ENCODE measurements at places on chromosomes 16 and 17. TPM values are rescaled to one million over a fixed set of nuclear protein-coding genes. Genes with fewer than 3 reads are reported as not detected.

The CMTM2 gene
- not detected for polyA plus RNA-seq

The MFAP4 gene
- 6.7 TPM for polyA plus RNA-seq

The LMF1 gene
- 1.9 TPM for polyA plus RNA-seq

The NGFR gene
- polyA plus RNA-seq, result 5.1 TPM

DNA sequence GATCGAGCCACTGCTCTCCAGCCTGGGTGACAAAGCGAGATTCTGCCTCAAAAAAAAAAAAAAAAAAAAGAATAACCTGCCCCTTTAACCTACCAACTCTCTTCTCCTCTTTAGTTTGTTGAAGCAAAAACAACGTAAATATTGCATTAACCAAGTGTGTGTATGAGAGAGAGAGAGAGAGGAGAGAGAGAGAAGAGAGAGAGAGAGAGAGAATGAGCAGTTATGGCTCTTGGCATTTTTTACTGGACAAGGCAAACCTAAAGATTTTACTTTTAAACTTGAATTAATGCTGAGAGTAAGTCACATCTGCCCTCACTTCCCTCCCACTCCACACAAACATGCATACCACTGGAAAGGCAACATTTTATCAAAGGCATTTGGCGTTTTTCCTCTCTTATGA lies 3.0 kb upstream of the SLFN5 start:
- no peak for DNase-seq

DNA sequence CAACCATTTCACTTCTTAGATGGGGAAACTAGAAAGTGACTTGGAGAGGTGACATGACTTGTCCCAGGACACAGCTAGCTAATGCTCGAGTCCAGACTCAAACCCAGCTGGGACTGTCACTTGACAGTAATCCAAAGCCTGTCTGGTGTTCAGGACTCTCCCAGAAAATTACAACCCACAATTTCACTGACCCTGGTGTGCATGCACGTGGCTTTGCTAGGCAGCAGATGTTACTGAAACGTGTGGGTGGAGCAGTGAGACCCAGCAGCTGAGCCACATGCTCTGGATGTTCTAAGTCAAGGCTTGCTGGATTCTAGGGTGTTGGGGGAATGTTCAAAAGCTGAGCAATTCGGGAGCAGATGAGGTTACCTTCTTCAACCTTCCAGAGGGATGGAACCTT lies 364.6 kb downstream of the GRIN2A start:
- DNase-seq, result no peak

DNA sequence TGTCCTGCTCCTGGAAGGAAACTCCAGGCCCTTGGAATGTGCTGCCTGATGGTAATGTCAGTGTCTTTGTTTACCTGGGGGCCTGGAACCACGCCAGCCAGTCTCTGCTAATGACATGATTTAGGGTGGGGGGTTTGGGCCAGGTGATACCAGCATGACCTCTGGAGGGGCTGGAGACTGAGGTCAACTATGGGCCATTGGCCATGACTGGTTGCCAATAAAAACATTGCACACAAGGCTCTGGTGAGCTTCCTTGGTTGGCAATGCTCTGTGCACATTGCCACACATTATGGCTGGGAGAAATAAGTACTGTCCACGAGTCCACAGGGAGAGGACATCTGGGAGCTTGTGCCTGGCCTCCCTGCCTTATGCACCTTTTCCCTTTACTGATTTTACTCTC lies 52.5 kb downstream of the LITAF start:
- no peak for DNase-seq

DNA sequence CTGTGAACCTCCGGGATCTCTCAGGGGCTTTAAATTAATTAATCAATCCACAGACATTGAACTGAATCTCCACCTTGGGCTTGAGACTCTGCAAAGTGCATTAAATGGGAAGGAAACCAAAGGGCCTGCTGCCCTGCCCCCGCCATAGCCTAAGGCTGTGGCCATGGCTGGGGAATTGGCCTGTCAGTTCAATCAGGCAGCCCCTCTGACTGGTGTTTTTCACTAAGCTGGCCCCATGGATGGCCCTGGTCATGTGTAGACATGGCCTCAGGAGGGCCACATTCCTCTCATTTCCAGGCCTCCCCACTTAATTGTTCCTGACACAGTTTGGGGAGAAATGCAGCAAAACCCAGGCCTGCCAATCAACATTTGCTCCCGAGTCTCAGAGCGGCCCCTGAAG lies 499.8 kb downstream of the WWOX start:
- no peak for DNase-seq

- no peak for DNase-seq
Measured at GRCh38 chr16:64892835-64893785, 228.8 kb downstream of the CDH11 start.

- no peak for DNase-seq
Measured at GRCh38 chr16:20291208-20292206, 35.8 kb downstream of the GP2 start.

- peak; percentile 38 for DNase-seq
Measured at GRCh38 chr17:2233441-2233947, 70.1 kb downstream of the SMG6 start.
